ENCODE measurements at places on chromosomes 4 and X.

DNA sequence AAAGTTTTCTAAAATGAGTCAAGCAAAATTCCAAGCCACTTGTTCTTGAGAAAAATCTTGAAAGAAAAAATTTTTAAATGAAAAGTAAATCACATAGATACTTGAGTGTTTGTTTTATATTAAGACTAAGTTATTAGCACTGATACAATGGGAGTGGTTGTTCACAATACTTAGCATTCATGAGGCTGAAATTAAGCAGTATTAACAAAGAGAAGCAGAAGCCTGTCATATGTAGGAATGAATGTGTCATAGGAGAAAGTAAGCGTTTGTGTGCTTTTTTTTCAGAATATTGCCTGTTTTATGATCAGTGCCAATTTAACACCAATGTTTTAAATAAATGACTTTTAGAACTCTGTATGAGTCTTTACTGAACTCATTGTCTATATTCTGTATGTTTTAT, 37.6 kb downstream of the PLS3 start:
- no peak for DNase-seq

- DNase-seq, result no peak
Observed at GRCh38 chr4:8744083-8744805, 127.4 kb downstream of the HMX1 start.

- DNase-seq, result no peak
Observed at GRCh38 chrX:82748906-82749505, 759.1 kb upstream of the POU3F4 start.

DNA sequence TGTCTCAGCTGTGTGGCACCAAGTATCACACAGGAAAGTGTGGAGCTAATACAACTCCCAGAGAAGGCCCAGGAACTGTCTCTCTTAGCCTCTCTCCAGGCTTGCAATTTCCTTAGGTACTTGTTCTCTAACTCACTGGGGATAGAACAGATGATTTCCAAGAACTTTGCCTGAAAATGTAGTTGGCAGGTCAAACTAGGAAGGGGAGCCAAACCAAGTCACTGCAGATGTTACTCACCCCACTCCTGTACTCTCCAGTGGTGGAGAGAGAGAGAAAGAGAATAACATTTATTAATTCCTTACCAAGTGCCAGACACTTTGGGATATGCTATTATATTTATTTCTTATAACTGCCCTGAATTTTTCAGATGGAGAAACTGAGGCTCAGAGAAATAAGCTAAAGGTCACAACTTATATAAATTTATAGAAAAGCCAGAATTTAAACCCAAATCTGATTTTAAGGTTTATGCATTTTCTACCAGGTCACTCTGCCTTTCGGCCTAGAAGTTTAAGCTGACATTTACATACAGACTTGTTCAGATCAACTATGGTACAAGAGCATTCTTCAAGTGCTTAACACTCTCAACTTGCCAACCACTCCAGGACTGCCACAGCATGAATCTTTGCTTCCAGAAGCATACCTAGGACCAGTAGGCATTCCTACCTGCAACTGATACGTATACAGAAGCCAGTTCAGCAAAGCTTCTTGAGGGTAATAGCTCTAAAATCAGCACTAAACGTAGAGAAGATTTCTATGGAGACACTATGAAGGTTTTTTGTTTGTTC, 248.6 kb upstream of the ETNPPL start:
- no peak for DNase-seq

DNA sequence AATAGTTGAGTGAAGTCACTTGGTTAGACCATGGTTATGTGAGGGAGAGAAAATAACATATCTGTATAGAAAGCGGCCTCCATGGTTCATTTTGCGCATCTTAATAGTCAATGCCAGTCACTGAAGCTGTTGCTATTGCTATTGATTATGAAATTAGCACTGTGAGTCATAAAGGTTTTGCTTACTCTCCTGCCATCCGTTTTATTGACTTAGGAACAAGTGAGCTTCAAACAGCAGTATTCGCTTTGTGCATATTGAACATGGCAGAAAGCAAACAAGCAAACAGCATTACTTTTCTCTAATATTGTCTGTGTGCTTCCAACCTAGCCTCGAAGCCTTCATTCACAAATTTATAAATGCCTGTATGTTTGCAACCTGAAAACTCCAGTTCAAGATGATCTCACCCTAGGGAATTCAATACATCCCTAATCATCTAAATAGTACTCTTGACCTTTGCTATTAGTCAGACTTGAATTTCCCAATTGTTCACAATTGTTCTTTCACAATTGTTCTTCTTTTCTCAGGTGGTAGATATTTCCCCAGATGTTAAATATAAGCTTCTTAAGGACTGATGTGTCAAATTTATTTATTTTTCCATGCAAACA, 55.9 kb upstream of the GABRA2 start:
- DNase-seq, result no peak

DNA sequence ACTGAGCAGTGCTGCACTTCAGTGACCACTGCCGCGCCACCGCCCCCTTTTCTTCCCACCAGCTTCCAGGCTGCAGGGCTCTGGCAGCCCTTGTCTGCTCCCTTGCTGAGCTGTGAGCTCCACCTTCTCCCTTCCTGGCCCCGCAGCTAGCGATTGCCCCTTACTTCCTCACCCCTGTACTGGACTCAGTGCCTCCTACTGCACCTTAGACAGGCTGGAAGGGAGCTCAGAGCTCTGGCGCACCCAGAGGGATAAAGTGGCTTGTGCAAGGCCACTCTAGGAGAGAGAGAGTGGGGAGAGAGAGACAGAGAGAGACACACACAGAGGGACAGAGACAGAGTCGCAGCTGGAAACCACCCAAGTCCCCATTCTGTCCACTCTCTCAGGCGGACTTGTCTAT, 6.0 kb downstream of the RASL11B start:
- no peak for DNase-seq

GRCh38 chr4:177356921-177357320, 47.2 kb downstream of the NEIL3 start:
- no peak for DNase-seq

GRCh38 chr4:15777697-15778288, 335 bp upstream of the CD38 start:
- no peak for DNase-seq

DNA sequence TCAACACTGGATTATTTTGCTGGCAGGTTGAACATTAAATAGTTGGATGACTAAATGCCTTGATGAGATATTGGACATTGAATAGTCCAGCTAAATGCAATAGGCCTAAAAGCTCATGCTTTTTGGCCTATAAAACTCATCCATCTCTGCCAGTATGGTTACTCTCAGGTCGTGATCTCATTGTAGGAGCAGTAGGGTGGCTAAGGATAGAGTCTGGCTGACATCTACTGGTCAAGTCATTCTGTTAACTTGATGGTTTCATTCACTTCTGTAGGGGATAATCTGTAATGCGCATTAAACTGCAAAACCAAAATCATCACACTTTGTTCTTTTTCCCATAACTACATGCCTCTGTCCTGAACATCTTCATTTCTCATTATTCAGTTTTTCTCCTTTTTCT, 227.0 kb downstream of the DKK2 start:
- DNase-seq, result no peak

- no peak for DNase-seq
Observed at GRCh38 chrX:56564921-56565840, 1.8 kb downstream of the UBQLN2 start.

- no peak for DNase-seq
Observed at GRCh38 chr4:150278206-150278605, 200.0 kb downstream of the DCLK2 start.

DNA sequence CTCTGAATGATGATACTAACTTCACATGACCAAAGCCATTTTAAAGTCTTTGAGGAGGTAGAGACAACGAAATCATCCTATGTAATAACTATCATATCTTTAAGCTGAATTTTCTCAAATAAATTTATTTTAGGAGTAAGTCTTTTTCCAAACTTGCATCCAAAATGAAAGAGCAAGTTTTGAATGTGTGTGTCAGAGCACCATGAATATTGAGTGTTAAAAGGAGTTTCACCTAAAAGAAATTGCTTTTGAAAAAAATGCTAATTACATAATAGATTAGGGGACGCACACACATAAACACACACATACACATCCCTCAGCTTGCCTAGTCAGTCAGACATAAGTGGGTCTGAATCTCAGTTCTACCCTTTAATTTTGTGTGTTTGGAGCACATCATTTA, 1.9 kb downstream of the ANK2 start:
- no peak for DNase-seq

DNA sequence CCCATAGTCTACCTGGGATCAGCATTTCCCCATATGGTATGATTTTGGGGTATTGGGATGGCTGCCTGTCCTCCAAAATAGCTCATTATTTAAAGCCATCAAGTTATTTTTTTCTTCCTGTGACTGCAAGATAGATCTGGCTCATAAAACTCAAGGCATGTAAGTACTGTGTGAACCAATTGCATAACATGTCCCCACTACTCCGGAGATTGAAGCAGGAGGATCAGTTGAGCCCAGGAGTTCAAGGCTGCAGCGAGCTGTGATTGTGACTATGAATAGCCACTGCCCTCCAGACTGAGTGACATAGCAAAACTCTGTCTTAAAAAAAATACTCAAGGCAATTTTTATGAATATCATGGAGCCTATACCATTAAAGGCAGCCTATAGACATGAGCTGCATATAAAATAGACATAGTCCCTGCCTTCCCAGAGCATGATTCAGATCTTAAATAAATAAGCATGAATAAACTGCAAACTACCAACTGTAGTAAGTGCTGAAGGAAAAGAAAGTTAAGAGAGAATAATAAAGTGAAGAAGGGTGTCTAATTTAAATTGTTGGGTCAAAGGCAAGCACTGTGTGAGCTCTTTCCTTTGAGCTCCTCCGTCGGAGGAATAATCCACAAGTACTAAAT, 16.9 kb upstream of the MMAA start:
- no peak for DNase-seq

- no peak for DNase-seq
Observed at GRCh38 chr4:182420189-182420588, 177.0 kb downstream of the TENM3 start.

GRCh38 chrX:38847206-38847902, 46.1 kb downstream of the MID1IP1 start:
- no peak for DNase-seq

DNA sequence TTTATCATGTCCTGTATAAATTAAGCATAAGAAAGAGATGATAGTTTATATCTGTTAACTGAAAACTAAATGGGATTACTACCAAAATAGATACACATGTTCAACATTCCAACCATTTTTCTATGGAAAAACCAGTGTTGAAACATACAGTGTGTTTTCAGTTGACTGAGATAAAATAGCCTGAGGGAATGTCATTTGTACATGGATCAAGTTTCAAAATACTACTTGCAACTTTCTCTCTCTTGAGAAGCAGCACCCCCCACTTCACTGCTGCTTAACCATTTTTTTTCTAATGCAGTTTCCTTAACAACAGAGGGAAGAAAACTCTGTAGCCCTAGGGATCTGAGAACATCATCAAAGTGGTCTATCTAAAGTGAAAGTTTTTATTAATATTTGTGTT, 70.8 kb downstream of the NPNT start:
- no peak for DNase-seq

GRCh38 chr4:109327641-109328040, 25.2 kb upstream of the COL25A1 start:
- DNase-seq, result no peak

DNA sequence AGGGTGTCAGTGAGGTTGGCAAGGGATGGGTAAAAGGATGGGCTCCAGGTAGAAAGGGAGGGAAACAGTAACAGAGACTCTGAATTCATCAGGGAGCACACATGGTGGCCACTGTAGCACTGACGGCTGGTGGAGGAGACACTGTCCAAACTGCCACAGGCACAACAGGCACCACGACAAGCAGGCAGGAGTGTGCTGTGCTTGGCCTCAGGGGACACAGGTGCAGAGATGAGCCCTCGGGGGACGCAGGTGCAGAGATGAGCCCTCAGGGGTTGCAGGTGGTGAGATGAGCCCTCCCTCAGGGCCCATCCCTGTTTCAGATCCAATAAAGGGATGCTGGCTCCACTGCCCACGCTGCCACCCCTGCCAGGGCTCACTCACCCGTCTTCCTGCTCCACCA, 7.6 kb downstream of the PDE6B start:
- DNase-seq, result no peak

- no peak for DNase-seq
Observed at GRCh38 chr4:45324455-45325417, 598.4 kb upstream of the GNPDA2 start.

GRCh38 chrX:45050558-45050957, 150.1 kb downstream of the DIPK2B start:
- no peak for DNase-seq

GRCh38 chr4:166039822-166040221, 166.8 kb downstream of the TLL1 start:
- no peak for DNase-seq

- DNase-seq, result peak; percentile 62
Observed at GRCh38 chrX:119753639-119754257, 4.6 kb upstream of the SOWAHD start.

DNA sequence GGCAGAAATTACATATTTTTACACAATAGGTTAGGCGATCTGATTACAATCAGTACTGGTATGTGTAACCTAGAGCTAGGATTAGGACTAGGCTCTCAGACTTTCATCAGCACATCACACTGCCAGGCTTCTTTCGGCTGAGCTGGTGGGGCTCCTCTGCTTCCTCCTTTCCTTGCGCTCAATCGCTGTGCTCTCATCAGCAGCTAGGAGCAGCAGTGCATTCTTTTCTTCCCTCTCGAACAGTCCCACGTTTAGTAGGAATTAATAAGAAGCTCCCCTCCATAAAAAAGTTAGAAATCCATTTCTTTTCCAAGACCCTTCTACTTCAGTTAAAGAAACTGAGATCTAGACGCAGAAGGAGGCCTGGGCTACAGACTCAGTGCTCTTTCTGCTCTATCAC, 350.4 kb downstream of the SPRY1 start:
- DNase-seq, result no peak

DNA sequence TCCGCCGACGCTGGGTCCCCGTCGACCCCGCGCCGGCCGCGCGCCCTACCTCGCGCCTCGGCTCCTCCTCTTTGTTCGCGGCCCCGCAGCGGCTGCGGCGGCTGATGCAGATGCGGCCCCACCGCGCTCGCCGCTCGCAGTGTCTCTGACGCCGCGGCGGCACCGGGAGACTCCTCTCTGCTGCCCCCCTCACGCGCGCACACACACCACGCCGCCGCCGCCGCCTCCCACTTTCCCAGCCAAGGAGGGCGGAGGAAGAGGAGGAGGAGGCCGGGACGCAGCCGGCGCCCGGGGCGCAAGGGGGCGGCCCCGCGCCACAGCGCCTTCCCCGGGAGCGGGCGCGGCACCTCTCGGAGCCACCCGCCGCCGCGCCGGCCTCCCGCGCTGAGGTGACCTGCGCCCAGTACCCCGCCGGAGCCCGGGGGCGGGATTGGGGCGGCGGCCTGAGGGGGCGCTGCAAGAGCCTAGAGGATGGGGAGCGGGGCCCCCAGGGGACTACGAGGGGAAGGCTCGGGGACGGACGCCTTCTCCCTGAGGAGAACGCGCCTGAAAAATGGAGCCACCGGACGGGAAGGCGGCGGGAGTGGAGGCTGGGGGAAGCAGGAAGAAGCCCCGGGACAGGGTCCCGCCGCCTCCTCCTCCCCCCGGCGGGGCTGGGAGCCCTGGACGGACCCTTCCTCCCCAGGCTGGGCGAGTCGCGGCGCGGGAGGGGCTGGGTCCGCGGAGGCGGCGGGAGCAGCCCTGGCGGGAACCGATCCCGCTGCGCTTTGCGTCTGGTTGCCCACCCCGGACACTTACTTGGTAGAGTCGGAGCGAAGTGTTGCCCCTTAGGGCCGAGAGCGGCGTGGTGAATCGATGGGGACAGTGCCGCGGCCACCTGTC, at the start of gene SH3RF1:
Gene SH3RF1 (minus strand): TSS at position 147 of the 882 bp plus-strand sequence. CDS start 1,744 bp downstream, outside the sequence.
- DNase-seq, result peak; percentile 60
